Activated CD4-positive, alpha-beta T cell treated with anti-CD3 and anti-CD28 coated beads, Interleukin-2, amount 50 U/mL, for 48 hours (primary cell): ENCODE measurements at places on chromosomes 5 and 9.
A peak's percentile ranks its signal among the peaks of the same experiment; 100 is the strongest.

DNA sequence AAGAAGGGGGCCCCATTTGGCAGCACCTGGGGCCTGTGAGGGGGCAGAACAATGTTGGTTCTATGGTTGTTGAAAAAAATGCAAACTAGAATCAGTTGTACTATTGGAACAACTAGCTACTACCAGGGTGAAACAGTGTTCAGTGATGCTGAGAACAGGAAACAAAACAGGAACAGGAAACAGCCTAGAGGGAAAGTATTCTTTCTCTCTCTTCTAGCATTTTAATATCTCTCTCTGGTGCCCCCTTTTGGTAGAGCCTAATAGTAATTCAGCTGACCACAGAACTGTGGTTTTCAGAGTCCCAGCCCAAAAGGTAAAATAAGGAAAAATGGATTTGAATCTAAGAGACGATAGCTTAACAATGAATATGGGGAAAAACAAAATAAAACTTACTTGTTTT lies 138.0 kb upstream of the KCNN2 start:
- no peak for DNase-seq

DNA sequence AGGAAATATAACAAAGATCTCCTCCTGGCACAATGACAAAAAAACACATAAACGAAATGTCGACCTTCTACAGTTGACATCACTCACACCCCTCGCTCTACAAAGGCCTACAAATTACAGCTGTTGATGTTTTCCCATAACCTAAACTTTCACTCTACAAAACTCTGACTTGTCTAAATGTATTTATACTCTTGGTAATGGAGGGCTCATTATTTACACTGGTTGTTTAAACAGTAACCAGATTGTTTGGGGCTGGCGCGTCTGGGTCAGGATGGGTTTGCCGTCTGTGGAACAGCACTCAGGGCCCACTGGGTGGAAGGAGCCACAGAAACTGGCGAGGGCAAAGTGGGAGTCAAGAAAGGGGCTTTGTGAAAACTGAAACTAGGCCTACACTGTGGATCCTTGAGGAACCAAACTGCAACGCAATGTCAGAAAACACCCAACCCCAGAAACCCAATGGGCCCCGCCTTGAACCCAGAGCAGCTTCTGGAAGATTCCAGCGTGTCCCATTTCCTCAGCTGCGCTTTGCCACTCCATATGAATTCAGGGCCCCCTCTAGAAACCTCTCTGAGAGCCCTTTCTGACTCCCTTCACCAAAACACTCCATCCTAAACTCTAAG lies 136.7 kb downstream of the ROR2 start:
- DNase-seq, result no peak

DNA sequence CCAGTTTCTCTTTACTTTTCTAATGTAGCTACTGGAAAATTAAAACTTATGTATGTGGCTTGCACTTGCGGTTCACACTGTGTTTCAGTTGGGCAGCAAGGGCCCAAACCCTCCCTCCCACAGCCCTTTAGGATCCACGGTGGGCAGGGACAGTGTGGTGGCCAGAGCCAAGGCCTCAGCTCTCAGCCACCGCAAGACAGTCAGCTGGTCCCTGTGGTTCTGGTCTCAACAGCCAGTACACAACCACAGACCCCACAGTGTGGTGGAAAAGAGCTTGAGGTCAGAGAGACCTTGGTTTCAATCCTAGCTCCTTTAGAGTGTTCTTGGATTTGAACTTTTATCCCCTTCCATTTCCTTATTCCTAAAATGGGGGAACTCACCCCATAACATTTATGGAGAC lies 153.0 kb upstream of the SMIM23 start:
- no peak for DNase-seq

DNA sequence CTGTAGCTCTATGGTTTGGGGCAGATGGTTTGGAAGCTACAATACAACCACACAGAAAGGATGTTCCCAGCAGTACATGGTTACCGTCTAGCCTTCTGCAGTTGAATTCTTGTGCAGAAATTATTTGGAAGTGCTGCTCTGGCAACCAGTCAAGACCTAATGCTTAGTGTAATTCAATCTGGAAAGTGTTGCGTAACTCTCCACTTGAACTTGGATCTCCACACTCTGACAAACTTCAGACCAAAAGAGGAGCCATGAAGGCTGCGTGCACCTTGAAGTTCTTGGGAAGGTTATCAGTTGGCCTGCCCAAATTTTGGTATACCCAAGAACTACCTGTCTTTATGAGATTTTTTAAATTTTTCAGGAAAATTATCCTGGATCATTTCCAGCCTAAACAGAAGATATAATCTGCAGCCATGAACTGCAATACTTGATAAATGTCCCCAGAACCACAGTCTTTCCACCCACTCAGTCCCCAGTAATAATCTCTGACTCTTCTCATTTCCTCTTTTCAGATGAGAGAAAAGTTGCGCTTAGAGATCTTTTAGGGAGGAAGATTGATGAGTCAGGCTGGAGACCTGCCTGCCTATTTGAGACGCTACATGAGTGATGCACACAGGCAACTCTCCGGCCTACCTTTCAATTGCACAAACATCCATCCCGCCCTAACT lies 159.9 kb downstream of the FANCC start:
- DNase-seq, result no peak

DNA sequence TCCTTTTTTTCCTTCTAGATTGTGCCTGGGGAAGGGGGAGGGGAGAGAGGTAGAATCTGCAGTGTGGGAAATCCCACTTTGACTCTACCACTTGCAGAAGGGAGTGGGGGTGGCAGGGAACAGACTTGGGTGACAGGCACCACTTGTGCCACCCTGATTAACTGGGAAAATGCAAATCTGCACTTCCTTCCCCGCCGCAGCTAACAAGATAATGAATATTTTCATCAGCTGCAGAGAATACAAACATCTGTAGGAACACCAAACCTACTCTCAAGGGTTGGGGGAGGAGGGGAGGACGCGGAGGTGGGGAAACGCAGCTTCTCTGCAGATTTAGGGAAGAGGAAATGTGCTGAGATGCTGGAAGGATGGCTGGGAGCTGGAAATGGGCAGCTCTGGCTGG lies 73.5 kb downstream of the TRIM32 start:
- DNase-seq, result no peak

GRCh38 chr9:24881361-24881760 lies 335.7 kb upstream of the IZUMO3 start:
- DNase-seq, result no peak

- no peak for DNase-seq
Measured at GRCh38 chr9:115637661-115638060, 515.9 kb upstream of the PAPPA start.

DNA sequence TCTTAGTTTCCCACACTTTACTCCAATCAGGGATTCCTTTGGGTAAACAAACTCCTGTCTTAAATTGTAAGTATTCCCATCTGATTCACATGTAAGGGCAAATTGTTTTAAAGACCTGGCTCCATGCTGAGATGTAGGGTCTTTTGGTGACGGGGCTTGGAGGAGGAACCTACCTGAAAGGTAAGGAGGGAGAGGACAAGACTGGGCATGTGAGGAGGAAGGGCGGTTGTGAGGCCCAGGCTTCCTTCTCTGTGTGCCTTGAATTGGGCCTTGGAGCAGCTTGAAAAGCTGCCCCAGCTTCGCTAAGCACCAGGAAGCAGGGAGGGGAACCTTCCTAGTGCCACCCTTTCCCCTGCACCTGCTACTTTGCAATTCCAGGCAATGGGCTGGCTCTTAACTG lies 86.8 kb downstream of the C9orf152 start:
- no peak for DNase-seq

DNA sequence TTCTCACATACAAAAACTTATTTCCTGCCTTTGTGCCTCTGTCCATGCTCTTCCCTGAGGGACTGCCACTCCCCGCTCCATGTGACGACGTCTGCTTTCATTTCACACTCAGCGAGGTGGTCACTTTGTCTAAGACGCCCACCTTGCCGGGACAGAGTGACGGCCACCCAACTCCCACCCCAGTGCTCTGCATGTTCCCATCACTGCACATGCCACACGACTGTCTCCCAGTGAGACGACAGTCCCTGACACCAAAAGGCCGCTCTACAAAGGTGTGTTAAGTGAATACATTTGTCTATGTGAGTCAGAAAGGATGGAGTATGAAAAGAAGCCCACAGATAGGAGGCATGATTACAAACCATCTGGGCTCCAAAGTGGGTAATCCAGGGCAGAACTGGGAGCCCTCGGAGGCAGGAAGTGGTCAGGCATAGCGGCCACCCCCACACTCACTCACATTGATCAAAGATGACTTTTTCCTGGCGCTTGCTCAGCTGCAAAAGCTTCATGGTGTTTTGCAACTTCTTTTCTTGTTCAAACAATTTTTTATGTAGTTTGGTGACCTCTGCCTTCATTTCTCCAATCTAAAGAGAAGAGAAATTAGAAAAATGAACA lies 185.8 kb downstream of the CDK5RAP2 start:
- DNase-seq, result peak; percentile 51

DNA sequence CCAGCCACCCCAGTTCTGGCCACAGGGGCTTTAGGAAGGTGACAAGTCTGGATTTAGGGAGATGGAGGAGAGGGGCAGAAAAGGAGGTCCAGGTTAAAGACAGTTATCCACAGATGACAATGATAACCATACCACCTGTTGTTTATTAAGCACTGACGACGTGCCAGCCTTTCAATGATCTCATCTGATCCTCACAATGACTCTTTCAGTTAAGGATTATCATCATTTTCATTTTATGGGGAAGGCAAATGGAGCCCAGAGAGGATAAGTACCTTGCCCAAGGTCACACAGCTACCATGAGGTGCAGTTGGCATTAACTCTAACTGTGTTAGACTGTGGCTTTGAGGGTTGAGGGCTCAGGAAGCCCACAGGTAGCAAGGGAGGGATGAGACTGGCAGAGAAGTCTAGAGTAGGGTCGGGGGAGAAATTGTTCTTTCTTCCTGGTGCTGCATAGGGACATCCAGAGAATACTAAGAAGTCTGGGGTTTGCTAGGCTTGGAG lies 21.5 kb upstream of the JADE2 start:
- DNase-seq, result no peak

DNA sequence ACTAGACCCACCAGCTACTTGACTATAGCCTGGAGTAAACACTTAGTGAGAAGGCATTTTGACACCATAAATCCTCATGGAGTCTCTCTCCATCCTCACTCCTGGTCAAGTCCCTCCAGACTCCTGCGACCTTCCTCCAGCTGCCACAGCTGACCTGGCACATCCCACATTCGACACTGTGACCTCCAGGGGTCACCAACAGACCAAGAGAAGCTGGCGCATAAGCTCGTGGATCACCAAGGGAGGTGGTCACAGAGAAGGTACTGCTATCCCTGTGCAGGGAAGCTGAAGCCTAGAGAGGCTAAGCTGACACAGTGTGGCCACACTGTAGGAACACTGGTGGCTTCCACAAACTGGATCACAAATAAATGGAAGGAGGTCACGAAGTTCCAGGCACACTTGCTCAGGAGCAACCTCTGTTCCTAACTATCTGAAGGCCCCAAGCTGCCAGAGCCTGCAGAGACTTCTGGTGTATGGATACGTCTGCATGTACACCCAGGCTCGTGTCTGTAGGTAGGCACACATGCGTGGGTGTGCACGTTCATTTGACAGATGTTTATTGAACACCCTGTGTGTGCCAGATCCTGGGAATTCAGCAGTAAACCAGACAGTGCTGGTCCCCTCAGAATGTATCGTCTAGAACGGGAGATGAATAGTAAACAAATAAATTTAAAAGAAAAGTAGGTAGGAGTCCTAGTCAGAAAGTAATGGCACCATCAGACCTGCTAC lies 104.4 kb downstream of the C5orf15 start:
- DNase-seq, result no peak

DNA sequence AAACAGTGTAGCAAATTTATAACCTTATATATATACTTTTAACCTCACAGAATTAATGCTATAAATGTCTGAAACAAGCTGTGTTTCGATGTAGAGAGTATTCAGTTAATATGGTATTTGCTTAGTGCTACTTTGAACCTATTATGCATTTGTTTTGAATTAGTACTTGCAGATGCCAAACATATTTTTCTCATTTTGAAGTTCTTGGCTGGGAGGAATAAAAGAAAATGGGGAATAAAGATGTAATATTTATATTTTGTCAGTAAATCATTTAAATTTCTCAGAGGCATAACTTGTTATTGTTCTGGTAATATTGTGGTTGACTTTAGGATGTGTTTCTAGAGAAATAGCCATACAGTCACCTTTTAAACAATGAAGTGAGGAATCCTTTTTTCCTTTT lies 175.9 kb upstream of the IZUMO3 start:
- no peak for DNase-seq

GRCh38 chr9:131630205-131630831 lies 85.0 kb downstream of the PRRT1B start:
- DNase-seq, result peak; percentile 35

- DNase-seq, result no peak
Measured at GRCh38 chr5:98839469-98840383, 66.3 kb downstream of the RGMB start.

- no peak for DNase-seq
Measured at GRCh38 chr5:54309276-54309675, 1.1 kb downstream of the ARL15 start.

DNA sequence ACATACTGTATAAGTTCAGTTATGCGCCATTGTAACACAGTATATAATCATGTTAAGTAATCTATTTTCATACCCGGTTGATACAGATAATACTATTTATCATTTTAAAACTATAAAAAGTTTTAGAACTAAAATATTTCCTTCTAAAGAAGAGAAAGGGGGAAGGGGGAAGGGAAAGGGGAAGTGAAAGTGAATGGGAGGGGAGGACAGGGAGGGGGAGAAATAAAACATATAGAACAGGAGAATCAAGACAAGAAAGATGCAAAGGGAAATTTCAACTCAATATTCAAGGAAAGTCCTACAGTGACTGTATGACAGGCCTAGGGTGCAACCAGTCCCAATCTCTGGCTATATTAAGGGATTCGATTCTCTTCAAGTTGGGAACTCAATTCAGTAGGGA lies 1278.8 kb downstream of the MAT2B start:
- DNase-seq, result no peak
